ENCODE measurements at places on chromosomes 3 and 15.

DNA sequence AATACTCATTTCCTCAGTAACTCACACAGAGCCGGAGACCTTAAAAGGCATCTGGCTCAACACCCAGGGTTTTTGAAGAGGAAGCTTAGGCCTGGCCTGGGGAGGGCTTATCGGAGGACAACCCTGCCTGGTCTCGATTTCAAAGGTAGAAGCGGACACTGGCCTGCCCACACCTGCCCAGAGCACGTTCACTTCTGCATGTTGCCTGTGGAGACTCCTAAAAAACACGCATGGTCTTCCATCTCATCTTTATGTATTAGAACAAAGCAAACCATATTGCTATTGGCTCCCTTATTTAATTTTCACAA is 55.5 kb upstream of the FURIN start:
- no peak for DNase-seq

DNA sequence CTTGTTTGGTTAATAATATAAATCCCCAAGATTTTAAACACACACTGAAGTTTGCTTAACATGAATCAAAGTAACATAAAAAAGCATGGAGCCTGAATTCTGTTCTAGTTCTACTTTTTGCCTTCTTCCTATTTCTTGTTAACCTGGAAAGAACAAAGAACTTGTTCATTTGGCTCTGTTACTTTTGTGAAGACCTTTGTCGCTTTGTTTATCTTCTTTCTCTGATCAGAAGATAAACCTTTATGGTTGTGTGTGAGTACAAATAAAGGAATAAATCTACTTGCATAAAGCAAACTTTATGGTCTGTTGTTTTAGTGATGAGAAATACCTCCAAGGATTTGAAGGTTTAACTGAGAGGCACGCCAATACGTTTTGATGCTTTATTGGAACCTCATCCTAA is 210.1 kb upstream of the SATB1 start:
- no peak for DNase-seq

GRCh38 chr3:176951144-176951543 is 246.1 kb downstream of the TBL1XR1 start:
- no peak for DNase-seq

- no peak for DNase-seq
Measured at GRCh38 chr3:152253514-152253913, 15.2 kb upstream of the MBNL1 start.

GRCh38 chr3:100231668-100232067 is 29.1 kb upstream of the TBC1D23 start:
- no peak for DNase-seq

DNA sequence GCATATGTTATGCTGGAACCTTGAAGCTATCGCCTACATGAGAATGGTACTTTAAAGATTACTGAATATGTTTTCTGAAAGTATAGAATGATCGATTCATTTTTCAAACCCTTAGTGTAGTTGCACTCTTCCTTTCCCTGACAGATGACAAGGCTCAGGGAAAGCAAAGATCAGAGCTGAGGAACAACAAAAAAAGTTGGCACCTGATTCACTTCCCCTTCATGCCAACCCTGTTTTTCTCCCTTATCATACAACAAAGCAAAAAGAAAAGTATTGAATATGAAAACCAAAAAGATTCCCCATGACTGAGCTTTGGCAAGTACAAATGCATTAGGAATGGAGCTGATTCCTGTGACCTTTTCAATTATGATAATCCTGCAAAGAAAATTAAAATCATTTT is 1012.7 kb downstream of the FHIT start:
- DNase-seq: no peak

DNA sequence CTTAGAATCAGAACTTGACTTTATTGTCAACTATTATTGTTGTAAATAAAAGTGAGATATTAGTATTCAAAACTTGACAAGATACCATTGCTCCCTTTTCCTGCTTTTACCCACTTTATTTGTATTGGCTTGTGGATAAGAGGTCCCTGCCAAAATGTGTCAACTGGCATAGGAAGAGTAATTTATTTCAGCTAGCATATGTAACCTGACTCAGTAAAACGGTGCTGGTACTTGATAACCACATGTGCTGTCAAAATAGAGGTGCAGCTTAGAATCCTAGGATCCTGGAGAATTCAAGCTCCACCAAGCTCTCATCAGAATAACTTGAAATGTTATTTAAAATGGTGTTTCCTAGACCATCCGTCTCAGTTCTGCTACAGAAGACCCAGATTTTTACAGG is 90.2 kb upstream of the TGFBR2 start:
- DNase-seq: no peak

DNA sequence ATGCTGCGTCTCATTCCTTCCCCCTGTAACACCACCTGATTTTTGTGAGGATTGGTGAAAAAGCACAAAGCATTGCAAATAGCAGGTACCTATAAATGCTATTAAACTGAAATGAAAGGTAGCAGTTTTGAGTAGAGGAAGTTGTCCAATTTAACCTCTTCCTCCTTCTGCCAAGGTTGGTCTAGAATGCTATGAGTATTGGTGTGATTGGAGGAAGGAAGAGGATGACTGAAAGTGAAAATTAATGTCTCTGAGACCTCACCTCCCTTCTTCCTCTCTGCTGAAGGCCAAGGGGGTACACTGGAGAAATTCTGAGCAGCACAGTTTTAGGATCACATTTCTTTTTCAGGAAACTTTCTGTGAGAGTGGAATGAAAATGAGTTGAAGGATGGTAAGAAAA is 94.4 kb downstream of the DTWD1 start:
- DNase-seq: no peak

DNA sequence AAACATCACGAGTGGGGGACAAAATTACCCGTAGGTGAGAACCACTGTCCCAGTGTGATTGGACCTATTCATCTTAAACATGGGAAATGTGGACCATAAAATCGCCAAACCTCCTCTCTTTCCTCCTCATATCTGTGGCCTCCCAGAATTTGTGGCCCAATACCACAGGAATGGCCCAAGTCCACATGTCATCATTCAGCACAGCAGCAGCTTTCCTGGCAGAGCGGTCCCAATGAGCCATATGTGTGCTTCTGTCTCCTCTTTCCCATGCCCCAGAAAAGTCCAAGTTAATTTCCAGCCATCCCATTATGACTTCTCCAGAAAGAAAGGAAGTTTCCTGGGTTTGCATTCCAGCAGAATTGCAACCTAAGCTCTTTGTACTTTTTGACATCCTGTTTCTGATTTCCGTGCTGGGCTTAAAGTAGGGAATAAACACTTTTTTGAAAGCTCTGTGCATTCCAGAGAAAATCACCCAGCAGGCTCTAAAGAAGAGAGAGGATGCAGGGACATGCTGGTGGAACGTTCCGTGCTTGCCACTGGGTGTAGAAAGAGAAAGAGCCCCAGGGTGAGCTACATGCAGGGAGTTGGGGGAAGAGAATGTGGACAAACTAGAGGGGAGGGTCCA is 259.4 kb upstream of the PROK2 start:
- DNase-seq: no peak

DNA sequence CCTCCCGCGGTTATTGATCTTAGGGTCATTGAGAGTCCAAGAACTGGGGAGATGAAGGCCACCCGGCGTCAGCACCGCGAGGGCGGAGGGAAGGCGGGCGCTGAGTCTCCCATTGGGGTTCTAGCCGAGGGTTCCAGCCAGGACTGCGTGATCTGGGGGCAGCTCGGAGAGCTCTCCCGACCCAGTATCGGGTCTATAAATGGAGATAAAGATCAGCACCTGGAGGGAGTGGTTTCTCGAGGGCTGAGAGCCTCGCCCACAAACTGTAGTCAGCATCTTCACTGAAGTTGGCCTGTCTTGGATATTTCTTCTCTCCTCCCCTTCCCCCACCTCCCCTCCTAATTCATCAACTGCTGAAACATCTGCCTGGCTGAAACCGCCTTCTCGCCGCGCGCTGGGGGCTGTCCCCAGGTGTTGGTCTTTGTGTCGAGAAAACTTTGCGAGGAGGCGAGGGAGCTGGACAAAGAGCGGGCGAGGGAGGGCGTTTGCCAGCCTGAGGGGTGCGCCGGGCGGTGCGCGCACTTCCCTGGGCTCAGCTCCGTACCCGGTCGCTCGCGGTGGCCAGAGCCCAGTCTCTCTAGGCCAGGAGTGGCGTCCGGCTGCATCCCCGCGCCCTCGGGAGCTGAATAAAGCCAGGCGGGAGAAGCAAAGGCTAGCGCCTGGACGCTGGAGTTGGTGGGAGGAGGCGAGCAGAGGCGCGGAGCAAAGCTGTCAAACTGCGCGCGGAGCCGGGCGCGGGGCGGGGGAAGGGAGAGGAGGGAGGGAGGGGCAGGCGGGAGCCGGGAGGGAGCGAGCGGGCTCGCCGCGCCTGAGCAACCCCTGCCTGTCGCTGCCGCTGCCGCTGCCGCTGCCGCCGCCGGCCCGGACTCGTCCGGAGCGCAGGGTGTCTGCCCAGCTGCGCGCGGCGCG is at the start of gene ST8SIA2:
ST8SIA2 (plus strand) TSS at position 811 of the 909 bp plus-strand sequence. CDS start 184 bp downstream, outside the sequence.
- no peak for DNase-seq

DNA sequence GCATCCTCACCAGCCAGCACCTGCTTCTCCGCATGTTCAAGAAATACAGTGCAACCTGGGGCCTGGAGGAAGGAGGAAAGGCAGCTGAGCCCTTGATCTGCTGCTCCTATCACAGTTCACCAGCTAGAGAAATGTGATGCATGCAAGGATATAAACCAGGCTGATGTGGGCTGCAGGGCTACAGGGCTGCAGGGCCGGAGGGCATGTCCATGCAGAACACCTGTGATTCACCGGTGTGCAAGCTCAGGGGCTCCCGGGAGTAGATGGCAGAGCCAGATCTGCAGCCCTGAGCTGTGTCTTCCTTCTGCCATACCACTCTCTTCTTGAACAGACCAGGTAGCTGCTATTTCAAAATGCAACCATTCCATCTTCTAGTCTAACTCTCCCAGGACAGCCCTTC is 84.9 kb downstream of the HMG20A start:
- no peak for DNase-seq

- DNase-seq: no peak
Measured at GRCh38 chr15:27832237-27832596, 266.9 kb downstream of the OCA2 start.

DNA sequence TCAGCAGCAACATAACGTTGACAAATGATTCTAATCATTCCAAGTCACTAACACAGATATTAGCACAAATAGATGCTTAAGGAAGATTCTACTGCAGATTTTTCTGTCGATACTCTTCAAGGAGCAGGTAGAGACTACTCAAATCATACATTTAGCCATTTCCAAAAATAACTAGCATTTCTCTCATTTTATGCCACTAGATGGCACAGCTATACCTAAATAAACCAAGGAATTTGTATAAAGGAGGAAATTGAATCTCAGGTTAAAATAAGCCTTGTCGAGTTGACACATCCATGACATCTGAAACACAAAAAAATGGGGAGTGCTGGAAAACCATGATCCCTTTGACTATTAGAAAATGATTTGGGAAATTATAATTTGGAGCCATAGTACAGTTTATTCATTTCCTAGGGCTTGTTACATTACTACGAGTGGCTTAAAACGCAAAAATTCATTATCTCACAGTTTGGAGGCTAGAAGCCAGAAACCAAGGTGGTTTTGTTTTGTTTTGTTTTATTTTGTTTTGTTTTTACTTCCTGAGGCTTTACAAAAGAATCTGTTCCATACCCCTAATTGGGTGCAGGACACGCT is 59.5 kb upstream of the STRIT1 start:
- peak; percentile 40 for DNase-seq

GRCh38 chr3:291646-292436 is 95.3 kb downstream of the CHL1 start:
- no peak for DNase-seq

DNA sequence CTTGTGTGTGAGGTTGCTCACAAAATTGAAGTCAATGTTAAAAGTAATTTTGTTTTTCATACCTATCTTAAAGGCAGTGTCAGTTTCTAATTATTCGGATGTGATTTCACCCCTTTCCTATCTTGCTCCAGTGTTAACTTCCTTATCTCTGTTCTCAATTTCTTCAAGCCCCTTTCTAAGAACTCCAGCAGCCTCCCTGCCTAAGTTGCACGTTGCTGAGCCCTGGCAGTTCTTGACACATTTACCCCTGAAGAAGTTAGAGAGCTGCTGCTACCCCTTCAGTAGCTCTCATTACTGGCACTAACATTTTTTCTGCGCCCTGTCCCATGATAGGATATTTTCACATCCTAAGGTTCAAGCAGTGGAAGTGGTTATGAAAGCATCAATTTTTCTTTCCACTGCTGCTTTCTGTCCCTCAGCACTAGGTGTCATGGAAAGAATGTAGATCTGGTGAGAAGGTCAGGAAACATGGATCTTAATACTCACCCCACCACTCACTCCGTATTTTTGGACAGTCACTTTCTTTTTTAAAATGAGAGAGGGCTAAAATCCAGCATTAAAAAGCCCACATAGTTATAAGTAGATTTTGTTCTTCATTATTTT is 62.9 kb downstream of the OPA1 start:
- DNase-seq: no peak

GRCh38 chr3:156626104-156626503 is 48.3 kb upstream of the TIPARP start:
- DNase-seq: no peak

DNA sequence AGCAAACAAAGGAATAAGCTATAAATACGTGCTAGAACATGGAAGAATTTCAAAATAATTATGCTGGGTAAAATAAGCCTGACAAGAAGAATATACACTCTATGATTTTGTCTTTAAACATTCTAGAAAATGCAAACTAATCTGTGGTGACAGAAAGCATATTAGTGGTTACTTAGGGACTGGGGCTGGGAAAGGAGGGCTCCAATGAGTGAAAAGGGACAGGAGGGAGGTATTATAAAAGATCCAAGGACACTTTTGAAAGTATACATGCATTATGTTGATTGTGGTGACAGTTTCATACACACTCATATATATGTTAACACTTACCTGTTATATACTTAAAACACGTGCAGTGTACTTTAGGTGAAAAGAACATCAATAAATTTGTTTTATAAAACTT is 23.0 kb downstream of the MYH15 start:
- DNase-seq: no peak

DNA sequence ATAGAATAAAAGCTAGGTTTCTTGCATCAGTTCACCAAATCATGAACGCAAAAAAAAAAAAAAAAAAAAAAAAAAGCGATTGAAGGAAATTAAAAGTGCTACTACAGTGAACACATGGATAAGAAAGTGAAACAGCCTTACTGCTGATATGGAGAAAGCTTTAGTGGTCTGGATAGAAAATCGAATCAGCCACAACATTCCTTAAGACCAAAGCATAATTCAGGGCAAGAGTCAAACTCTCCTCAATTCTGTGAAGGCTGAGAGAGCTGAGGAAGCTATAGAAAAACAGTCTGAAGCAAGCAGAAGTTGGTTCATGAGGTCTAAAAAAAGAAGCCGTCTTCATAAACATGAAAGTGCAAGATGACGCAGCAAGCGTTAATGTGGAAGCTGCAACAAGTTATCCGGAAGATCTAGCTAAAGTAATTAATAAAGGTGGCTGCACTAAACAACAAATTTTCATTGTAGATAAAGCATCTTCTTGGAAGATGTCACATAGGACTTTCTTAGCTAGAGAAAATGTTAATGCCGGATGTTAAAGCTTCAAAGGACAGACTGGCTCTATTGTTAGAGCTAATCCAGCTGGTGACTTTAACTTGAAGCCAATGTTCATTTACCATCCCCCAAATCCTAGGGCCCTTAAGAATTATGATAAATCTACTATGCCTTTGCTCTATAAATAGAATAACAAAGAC is 19.2 kb downstream of the P3H2 start:
- no peak for DNase-seq
